Glutamatergic neuron (in vitro differentiated cells): ENCODE measurements at places on chromosomes 3 and 15. TPM values are rescaled to one million over a fixed set of nuclear protein-coding genes. Genes with fewer than 3 reads are reported as not detected.

GNAT1 gene
- total RNA-seq, result not detected

SNX33 gene
- 21.2 TPM for total RNA-seq

VEPH1 gene
- 9.3 TPM for total RNA-seq

ARGFX gene
- total RNA-seq, result not detected

MYL3 gene
- total RNA-seq, result not detected

LMOD3 gene
- total RNA-seq, result not detected

CACNA2D2 gene
- 5.0 TPM for total RNA-seq

GRCh38 chr3:43779850-43780249 lies 89.1 kb downstream of the ABHD5 start:
- no peak for DNase-seq

GRCh38 chr3:160879859-160880258 lies 123.8 kb downstream of the PPM1L start:
- DNase-seq, result no peak

DNA sequence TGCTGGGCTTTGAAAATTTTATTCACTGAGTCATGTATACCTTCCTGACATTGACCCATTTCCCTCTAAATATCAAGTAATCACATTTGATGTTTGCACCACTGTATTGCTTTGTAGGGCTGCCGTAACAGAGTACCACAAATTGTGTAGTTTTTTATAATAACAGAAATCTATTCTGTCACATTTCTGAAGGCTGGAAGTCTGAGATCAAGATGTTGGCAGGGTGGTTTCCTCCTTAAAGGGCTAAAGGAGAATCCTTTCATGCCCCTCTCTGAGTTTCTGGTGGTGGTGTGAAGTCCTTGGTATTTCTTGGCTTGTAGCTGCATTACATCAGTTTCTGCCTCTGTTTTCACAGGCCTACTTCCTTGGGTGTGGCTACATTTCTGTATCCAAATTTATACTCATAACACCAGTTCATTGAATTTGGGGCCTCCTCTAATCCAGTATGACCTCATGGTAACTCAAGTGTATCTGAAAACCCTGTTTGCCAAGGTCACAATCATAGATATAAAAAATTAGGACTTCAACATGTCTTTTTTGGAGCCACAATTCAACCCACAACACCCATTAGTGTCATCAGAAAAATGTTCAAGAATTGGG lies 29.1 kb upstream of the ST6GAL1 start:
- DNase-seq, result no peak

GRCh38 chr3:127682561-127682960 lies 9.8 kb downstream of the ABTB1 start:
- DNase-seq, result peak; percentile 8

DNA sequence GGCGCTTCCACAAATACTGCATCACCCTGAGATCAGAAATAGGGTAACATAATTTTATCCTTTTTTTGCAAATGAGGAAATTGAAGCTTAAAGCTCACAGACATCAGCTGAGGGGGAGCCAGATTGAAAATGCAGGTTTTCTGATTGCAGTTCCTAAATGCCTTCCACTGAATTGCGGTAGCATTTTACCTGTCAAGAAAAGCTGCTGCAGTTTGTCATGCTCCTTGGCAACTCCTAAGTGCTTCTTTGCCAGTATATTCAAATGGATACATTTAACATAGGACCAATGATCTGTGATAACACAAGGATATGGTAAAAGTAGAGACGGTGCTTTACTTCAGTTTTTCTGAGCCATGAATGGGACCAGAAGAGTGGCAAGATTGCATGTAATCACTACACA lies 50.5 kb downstream of the SPATA16 start:
- no peak for DNase-seq

DNA sequence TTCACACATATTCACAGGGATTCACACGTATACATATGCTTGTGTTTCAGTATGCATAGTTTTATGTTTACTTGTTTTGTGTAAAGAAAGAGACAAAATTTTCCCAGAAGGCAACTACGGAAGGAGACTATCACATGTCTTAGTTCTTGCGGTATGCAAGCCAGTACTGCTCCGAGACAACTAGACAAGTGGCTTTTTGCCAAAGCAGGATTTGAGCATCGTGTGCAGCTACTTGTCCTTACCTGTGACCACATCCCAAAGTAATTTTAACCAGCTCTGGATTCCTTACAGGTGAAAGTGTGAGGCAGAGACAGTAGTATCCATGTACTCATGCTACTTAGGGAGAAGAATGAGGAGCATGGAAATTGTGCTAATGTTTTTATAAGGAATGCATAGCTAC lies 591.4 kb upstream of the NR2F2 start:
- DNase-seq, result no peak

- no peak for DNase-seq
Observed at GRCh38 chr3:13796701-13797460, 83.0 kb downstream of the WNT7A start.

DNA sequence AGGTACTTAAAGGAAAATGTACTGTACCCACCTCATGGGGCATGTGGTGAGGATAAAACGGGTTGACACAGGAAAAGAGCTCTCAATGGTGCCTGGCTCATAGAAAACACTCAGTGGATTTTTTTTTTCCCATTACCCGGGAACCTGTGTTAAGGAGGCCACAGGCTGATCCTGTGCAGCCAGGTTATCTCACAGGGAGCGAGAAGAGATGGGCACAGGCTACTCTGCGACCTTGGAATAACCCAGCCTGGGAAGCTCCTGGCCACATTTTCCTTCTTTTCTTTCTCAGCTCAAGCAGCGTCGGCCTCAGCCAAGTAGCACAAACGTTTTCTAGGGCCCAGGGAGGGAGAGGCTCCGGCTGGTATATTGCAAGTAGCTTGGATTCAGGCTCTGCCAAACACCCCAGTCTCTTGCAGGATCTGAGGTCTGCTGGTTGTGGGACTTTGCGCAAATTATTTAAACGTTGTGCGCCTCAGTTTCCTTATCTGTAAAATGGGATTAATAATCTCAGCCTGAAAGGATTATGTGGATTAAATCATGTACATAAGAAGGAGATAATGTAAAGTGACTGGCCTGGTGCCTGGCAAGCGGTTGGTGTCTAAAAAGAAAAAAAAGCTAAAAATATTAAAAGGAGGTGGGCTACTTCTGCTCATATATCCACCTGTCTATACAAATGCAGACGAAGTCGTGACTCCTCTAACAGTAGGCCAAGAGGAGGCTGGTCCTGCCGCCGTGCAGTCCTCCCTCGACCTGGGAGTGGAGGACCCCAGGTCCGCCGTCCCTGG lies 2.2 kb downstream of the FURIN start:
- no peak for DNase-seq

DNA sequence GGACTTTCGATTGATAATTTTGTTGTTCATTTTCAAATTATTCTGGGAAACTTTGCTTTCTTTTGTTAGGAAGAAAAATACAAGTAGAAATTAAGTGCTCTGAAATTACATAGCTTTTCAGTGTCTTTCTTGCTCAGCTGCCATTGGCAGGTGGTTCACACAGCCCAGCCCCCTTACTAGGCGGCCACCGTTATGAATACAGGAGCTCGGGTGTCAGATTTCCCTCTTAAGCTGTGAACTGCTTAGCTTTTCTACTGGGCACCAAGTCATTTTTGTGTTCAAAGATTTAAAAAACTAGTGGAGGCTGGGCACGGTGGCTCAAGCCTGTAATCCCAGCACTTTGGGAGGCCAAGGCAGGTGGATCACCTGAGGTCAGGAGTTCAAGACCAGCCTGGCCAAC lies 55.2 kb downstream of the HMG20A start:
- DNase-seq, result peak; percentile 44

DNA sequence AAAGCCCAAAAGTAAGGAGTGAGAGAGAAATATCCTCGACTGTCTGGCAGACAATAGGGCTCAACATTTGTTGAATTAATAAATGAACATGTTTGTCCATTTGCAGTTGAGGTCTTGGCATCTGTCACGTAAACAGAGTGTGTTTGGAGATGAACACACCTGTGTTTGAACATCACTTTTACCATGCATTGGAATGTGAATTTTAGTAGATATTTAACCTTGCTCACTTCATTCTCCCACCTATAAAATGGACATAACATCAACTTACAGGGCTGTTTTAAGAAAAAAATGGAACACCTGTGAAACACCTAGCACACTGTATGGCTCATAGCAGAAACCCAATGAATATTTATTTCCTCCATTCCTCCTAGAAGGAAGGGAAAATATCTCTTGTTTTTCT lies 204.8 kb downstream of the KCNMB2 start:
- DNase-seq, result no peak

GRCh38 chr3:148006508-148006907 lies 597.3 kb downstream of the ZIC1 start:
- DNase-seq, result no peak

DNA sequence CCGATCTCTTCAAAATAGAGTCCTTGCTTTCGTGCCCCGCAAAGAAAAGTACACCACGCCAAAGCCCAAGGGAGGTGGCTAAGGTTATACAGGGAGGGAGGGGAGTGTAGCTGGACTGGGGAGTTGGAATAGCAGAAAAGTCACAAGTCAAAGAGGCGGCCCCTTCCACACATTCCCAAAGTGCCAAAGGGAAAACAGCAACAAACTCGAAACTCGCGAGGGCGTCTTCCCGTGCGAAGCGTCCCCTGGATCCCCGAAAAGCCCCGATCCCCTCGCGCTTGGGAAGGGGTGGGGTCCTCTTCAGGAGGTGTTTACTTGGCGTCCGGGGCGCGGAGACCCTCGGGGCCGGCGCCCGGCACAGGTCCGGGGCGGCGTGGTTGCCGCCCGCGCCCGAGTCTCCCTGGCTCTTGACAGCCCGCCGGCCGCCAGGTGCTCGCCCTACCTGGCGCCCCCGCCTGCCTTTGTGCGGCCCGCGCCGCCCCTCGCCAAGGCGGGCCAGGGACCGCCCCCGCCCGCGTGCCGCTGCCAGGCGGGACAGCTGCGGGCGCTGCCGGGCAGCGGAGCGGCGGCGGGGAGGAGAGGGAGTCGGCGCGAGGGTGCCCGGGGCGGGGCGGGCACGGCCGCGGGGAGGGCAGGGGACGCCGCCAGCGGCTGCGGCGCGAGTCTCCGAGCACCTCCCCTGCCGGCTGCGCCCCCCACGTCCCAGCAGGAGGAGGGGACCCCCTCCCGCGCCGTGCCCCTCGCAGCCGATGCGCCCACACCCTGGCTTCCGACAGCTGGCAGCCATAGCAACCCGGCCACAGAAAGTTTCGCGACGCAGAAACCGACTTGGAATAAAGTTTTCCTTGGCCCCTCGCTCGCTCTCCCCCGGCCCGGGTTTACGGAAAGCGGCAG lies 966 bp downstream of the MYO1E start:
- peak; percentile 16 for DNase-seq

- no peak for DNase-seq
Observed at GRCh38 chr3:80023010-80023409, 255.2 kb upstream of the ROBO1 start.

GRCh38 chr3:101896083-101896757 lies 46.9 kb downstream of the NFKBIZ start:
- no peak for DNase-seq

DNA sequence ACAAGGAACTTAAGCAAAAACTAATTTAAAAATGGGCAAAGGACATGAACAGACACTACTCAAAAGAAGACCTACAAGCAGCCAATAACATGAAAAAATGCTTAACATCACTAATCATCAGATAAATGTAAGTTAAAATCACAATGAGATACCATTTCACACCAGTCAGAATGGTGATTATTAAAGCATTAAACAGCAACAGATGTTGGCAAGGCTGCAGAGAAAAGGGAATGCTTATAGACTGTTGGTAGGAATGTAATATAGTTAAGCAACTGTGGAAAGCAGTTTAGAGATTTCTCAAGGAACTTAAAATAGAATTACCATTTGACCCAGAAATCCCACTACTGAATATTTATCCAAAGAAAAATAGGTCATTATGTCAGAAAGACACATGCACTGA lies 482.2 kb downstream of the SQOR start:
- no peak for DNase-seq

DNA sequence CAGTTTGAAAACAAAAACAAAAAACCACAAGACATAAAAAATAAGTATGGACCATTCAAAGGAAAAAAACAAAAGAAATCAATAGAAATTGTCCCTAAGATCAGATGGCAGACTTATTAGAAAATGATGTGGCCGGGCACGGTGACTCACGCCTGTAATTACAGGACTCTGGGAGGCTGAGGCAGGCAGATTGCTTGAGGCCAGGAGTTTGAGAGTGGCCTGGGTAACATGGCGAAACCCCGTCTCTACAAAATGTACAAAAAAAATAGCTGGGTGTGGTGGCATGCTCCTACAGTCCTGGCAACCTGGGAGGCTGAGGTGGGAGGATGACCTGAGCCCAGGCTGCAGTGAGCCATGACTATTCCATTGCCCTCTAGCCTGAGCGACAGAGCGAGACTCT lies 16.6 kb downstream of the SPCS1 start:
- no peak for DNase-seq

DNA sequence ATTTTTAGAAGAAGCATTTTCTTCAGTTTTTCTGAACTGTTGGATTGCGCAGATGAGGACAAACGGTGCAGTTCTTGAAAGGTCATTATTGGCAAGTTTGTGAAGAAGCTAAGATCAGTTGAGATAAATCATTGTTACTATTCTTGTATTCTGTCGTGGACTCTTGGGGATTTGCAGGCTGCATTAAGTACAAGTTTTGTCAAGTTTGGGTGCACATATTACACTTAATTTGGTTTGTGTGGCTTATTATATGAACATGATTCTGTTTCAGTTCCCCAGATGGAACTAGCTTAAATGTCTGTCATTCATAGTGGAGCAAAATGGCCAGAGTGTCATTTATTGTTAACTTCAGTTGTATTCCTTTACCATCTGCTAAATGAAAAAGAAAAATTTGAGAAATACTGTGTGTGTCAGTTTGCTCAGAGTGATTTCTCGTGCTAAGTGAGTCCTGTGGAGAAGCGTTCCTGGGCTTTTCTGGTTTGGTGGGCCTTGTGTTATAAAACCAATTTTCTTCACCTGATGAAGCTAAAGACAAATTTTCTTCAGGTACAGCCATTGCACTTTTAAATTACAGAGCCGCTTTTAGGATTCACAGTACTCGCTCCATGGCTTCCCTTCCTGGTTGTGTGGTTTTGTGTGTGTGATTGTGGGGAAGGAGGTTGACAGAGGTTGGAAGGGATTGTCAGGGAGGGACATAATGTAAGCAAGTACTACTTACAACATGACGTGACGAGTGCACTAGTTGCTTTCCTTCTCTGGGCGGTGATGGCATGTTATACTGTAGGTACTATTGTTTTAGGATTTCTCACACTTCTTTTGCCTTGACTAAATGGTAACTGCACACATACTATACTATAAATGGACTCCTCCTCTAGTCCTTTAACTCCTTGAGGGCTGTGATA lies 1.7 kb downstream of the AKAP13 start:
- no peak for DNase-seq

GRCh38 chr3:119700269-119700919 lies 2.4 kb upstream of the CFAP91 start:
- no peak for DNase-seq
